ENCODE measurements at places on chromosomes 5 and 9. TPM values are rescaled to one million over a fixed set of nuclear protein-coding genes. Genes with fewer than 3 reads are reported as not detected.

DNA sequence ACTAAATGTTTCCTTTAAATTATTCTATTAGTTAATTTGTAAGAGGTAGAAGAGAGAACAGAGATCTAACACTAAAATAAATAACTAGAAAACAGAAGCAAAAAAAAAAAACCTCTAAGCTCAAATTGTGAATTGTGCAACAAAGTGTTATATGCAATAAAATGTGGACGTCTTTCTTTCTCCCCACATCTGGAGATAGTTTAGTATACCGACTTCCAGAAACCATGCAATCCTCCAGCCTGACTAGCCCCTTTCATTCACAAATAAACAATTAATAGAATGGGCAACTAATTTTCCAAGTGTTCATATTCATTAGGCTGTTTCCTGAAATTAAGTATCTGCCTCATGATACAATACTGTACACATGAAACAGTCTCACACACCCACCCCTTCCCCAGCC lies 258.5 kb downstream of the BNC2 start:
- no peak for DNase-seq

DNA sequence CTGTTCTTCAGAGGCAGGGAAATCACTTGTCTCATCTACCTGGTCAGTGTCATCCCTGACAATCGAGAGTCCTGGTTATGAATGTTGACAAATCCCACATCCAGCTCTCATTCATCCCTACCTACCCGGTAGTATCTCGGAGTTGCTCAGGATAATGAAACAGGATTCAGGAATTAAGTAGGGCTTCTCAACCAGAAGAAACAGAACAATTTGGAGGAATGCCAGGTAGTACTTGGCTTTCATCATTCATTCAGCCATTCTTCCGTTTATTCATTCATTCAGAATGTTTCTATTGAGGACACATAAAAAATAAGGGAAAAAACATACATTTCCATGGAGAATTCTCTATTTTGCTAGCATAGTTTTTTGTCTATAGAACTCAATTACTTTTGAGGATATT lies 195.0 kb downstream of the ARHGEF28 start:
- no peak for DNase-seq

DNA sequence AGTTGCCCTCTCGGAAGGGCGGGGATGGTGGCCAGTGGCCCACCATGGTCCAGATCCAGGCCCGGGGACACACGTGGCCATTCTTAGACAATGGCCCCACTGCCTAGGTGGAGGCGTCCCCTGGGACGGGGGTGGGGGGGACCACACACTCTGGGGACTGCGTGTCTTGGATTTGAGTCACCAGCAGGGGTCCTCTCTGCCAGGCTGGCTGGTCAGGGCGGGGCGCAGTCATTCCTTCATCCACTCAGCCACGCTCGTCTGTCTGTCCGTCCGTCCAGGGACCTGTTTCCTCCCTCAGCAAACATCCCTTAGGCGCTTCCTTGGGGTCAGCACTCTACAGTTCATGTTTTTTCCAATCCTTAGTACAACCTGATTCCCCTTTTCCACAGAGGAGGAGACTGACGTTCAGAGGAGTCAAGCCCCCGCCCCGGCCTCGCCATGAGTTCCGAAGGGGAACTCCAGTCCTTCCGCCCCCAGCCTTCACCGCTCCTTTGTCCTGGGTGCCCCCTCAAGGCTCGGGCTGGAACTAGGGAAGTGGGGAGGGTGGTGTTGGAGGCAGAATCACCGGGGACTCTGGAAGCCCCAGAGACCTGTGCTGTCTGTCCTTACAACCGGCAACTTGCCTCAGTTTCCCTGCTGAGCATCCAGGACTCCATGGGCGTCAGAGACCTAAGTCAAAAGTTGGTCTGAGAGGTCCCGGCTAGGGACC lies 276.6 kb upstream of the MVB12B start:
- DNase-seq: no peak

- no peak for DNase-seq
Observed at GRCh38 chr5:116492016-116492623, 82.5 kb downstream of the SEMA6A start.

- DNase-seq: no peak
Observed at GRCh38 chr5:59923465-59923864, 29.9 kb upstream of the PDE4D start.

DNA sequence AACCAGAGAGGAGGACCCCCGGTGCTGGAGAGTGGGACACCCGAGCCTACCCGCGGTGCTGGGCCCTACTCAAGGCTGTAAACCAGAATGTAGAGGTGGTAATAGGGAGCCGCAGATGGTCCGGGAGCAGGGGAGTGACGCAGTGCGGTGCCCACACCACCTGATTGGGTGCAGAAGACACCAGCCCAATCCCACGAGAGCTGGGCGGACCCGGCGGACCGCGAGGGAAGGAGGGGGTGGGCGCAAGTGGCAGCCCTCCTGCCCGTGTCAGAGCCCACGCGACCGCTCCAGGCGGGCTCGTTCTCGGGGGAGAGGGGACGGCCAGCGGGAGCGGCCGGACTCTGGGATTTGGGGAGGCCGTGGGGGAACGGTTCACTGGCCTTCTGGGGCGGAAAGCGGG lies 71.2 kb downstream of the C9orf50 start:
- DNase-seq: no peak

DNA sequence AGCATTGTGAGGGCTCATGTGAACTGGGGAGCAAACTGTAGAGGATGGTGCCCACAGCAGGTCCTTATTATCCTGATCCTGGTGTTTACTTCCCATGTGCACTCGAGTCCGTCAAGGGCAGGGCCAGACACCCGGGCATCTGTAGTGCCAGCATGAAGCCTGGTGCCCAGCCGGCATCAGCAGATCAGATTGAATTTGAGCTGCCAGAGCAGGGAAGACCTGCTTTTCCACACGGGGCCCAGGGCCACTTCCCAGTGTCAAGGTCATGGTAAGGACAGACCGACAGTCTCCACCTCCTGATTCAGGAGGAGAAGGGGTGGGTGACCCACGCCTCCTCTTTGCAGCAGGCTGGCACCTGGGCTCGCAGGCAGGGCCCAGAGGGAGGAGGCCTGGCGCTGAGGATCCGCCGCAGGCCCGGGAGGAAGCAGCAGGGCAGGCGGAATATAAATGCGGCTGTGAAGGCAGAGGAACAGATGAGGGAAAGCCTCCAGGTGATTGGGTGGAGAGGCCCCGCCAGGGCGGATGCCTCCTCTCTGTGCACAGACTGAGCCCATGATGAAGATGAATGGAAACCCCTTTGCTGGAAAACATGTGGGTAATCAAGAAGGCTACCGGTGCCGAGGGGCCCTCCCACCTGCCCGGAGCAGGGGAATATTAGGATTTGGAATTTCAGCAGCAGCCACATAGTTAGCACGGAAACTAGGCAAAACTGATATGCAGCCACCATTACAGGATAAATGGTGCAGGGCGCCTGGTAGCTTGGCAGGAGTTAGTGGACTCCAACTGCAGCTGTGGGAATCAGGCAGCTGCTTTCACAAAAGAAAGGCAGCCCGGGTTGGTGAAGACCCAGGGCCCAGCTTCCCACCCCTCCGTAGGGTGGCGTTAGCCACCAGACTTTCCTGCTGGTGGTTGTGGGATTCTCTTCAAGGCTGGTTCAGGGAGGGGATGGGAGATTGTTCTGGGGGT lies 114.9 kb downstream of the GAPVD1 start:
- DNase-seq: no peak

Gene FOXD4L4
- total RNA-seq: 0.50 TPM

Gene PCDHGB7
- 3.1 TPM for total RNA-seq

Data from liver (tissue), 10 donors.